ENCODE measurements at places on chromosomes 3 and 15. TPM values are rescaled to one million over a fixed set of nuclear protein-coding genes. Genes with fewer than 3 reads are reported as not detected.

GLDN gene
- total RNA-seq, result 0.74 TPM

MINDY4B gene
- not detected for total RNA-seq

SEMA3G gene
- not detected for total RNA-seq

STRIT1 gene
- not detected for total RNA-seq

GATA2 gene
- total RNA-seq, result 36.3 TPM

LRCH3 gene
- 23.6 TPM for total RNA-seq

KNG1 gene
- total RNA-seq, result not detected

ANKRD34C gene
- total RNA-seq, result not detected

NME9 gene
- total RNA-seq, result not detected

LMOD3 gene
- not detected for total RNA-seq

TMEM108 gene
- total RNA-seq, result 0.69 TPM

PYGO1 gene
- 5.4 TPM for total RNA-seq

PLD1 gene
- total RNA-seq, result 7.6 TPM

ANKDD1A gene
- total RNA-seq, result 2.1 TPM

MRPS11 gene
- 49.3 TPM for total RNA-seq

KCTD6 gene
- total RNA-seq, result 11.6 TPM

INSYN1 gene
- total RNA-seq, result not detected

C3orf49 gene
- not detected for total RNA-seq

Data from M059J (cell line).